ENCODE measurements at places on chromosomes 1 and 21. TPM values are rescaled to one million over a fixed set of nuclear protein-coding genes. Genes with fewer than 3 reads are reported as not detected.

DNA sequence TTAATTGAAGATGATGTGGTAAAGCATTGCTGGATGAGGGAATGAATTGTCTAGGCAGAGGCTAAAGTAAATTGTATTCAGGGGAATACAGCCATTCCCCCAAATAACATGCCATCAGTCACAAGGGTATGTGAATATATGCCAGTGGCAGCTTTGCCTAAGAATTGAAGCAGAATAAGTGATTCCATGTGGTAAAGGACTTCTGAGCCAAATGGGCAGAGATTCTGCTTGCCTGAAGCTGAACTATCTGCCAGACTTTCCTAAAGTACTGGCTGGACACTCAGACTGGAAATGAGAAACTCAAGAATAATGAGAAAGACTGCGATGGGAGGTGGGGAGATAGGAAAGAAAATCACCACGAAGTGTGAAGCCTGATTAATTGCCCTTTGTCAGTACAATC is 2.4 kb downstream of the LIX1L start:
- DNase-seq: no peak

GRCh38 chr1:206714331-206715058 is 29.8 kb downstream of the MAPKAPK2 start:
- DNase-seq: no peak

DNA sequence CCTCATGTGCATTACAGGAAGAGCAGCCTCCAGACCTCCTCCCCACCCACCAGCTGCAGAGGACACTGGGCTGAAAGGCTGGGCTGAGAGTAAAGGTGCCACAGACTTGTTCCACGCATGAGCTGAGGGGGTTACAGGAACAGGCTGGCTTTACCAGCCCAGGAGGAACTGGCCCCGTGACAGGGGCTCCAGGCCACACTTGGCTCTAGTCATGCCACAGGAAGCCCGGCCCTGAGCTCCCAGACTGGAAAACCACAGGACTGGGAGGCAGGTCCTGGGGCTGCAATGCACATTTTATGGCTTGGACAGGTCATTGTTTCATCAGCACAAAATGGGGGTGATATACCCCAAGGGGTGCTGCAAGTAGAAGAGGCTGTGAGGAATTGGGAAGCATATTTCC is 35.6 kb downstream of the GPA33 start:
- DNase-seq: no peak

The IFI16 gene
- polyA plus RNA-seq: 88.2 TPM

DNA sequence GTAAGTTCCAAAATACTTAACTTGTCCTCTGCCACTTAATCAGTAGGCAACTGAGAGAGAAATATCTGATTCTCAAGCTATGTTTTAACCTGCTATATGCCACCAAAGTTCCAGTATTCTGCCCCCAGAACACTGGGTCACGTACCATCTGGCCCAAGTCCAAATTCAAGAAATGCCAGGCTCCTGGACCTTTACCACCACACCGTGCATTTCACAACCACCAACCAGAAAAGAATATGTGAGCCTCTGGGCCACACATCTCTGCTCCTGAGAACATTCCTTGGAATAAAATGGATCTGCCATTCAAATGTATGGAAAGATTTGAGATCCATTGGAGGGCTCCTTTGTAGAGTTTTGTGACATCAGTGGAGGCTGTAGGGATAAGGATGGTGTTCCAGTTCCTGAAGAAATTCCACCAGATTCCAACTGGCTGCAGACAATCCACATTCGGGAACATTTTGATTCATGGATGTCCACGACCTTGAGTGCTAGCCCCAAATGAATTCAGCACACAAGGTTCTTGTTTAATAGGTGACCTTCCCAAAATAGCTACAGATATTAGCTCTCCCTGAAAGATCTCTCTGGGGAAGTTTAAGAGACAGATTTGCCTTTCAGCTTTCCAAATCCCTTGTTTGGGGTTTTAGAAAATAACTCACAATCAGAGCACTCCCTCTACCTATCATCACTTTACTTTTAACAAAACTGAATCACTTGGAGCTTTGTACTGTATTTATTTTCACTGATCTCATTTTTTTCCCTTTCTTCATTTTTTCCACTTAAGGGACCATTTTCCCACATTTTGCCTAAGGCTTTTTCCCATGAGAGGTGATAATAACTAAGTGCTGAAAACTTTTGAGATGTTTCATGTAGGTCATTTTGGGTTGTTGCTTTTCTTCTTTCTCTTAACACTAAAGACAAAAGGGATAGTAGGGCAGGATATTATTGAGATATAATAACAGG is 128.4 kb upstream of the ZC3H11B start:
- no peak for DNase-seq

The C1orf174 gene
- 24.5 TPM for polyA plus RNA-seq

The RBP7 gene
- polyA plus RNA-seq: 1.3 TPM
